ENCODE measurements at places on chromosomes 7 and 10. TPM values are rescaled to one million over a fixed set of nuclear protein-coding genes. Genes with fewer than 3 reads are reported as not detected.

The PRSS37 gene
- not detected for total RNA-seq

The OR9A2 gene
- total RNA-seq = not detected

The CCDC186 gene
- 96.7 TPM for total RNA-seq

DNA sequence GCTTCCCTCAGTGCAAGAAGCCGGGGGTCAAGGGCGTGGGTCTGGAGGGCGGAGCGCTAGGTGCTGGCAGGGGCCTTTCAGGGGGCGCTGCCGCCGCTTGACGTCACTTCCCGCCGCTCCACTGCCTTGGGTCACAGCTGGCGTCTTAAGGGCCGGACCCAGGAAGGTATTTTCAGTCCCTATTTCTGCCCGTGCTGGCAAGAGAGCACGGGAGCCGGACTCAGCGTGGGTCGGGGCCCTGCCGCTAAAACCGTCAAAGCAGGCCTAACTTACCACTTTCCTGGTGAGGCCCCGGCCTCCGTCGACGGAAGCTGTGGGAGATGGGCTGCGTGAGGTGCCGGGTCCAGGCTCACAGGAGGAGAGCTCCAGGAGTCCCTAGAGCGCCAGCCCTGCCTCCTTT is 12.0 kb downstream of the VAX1 start:
- no peak overlapping the region for H3K4me3 ChIP-seq
- no peaks in the 10 kb centered on the region for H3K36me3 ChIP-seq
- H3K27ac ChIP-seq = no peak overlapping the region
- H3K4me1 ChIP-seq = no peaks in the 10 kb centered on the region
- peaks cover 64% of the 10 kb centered on the region for H3K27me3 ChIP-seq

DNA sequence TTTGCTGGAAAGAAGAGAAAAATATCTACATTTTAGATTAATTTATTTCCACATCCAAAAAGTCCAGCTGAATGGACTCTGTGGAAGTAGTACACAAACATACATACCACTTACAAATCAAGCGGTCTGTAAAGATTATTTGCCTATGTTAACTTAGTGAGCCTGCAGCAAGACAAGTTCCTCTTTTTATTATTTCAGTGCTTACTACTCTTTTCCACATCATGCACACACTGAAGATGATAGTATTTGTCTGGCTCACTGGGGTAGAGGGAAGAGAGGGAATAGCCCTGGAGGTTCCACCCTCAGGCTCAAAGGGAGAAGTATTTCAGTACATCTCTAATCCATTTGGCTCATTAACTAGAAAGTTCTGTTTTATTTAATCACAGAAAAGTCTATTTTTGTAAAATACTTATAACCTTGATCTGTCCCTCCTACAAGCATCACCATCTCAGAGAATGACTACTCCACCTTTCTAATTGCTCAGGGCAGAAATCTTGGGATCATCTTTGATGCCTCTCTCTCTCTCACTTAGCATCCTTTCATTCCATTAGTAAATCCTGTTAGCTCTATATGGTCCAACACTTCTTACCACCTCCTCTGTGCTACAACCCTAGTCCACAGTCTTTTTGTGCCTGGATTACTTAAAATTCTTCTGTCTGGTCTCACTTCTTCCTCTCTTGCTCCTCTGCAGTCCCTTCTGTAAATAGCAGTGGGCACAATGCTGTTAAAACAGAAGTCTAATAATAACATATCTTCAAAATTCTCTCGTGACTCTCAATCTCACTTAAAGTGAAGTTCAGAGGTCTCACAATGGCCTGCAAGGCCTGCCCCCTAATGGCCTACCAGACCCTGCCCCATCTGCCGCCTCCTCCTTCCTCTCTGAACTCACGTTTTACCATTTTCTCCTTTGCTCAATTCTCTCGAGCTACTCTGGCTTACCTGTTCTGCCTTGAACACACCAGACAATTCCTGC is 64.3 kb upstream of the CCDC6 start:
- no peak for DNase-seq
- no peak overlapping the region for H3K4me3 ChIP-seq
- no peaks in the 10 kb centered on the region for H3K27me3 ChIP-seq
- no peaks in the 10 kb centered on the region for H3K4me1 ChIP-seq

GRCh38 chr7:6159524-6160031 is 112.8 kb downstream of the CYTH3 start:
- H3K27ac ChIP-seq = peak overlapping the region; percentile 16
- peak; percentile 12 for DNase-seq
- H3K4me1 ChIP-seq = peaks cover 14% of the 10 kb centered on the region
- H3K27me3 ChIP-seq = no peaks in the 10 kb centered on the region
- no peak overlapping the region for H3K4me3 ChIP-seq

GRCh38 chr7:77753173-77753572 is 45.1 kb downstream of the TMEM60 start:
- peaks cover 7% of the 10 kb centered on the region for H3K36me3 ChIP-seq
- no peak overlapping the region for H3K4me3 ChIP-seq
- peaks cover 1% of the 10 kb centered on the region for H3K4me1 ChIP-seq
- no peak for DNase-seq
- H3K27ac ChIP-seq = no peak overlapping the region

- DNase-seq = no peak
- no peaks in the 10 kb centered on the region for H3K36me3 ChIP-seq
- no peak overlapping the region for H3K4me3 ChIP-seq
Observed at GRCh38 chr7:137082391-137082790, 213.9 kb downstream of the CHRM2 start.

- no peaks in the 10 kb centered on the region for H3K4me1 ChIP-seq
- no peaks in the 10 kb centered on the region for H3K27me3 ChIP-seq
- H3K36me3 ChIP-seq = no peaks in the 10 kb centered on the region
- no peak for DNase-seq
- H3K4me3 ChIP-seq = no peak overlapping the region
Observed at GRCh38 chr7:18778594-18778993, 283.0 kb downstream of the HDAC9 start.

- no peaks in the 10 kb centered on the region for H3K36me3 ChIP-seq
- H3K4me3 ChIP-seq = no peak overlapping the region
- H3K27ac ChIP-seq = no peak overlapping the region
- DNase-seq = no peak
- H3K4me1 ChIP-seq = no peaks in the 10 kb centered on the region
- peaks cover 3% of the 10 kb centered on the region for H3K27me3 ChIP-seq
Observed at GRCh38 chr7:48512892-48513291, 341.6 kb downstream of the ABCA13 start.

DNA sequence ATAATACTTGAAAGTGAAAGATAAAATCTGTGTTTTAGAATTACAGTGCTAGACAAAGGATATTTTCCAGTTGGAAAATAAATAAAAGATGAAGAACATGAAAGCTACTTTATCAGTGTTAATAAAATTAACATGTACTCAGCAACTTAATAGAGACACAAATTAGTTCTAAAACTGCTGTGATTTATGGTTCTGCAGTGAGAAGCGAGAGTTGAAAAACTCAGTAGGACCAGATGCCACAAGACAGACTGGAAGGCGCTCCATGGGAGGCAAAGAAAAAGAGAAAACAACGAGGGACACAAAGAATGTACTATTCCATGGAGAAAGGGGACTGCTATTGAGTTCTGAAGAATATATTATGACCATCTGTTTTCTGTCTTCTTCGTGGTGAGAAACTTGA is 590.4 kb downstream of the PHTF2 start:
- no peak overlapping the region for H3K4me3 ChIP-seq
- H3K27ac ChIP-seq = no peak overlapping the region
- peaks cover 1% of the 10 kb centered on the region for H3K4me1 ChIP-seq

- H3K27me3 ChIP-seq = no peaks in the 10 kb centered on the region
- peaks cover 13% of the 10 kb centered on the region for H3K4me1 ChIP-seq
Observed at GRCh38 chr7:44281811-44282600, 43.4 kb downstream of the CAMK2B start.

Measured in lung (tissue), 17 donors.